K562 (cell line): ENCODE measurements at places on chromosomes 11 and 22.

GRCh38 chr11:70192666-70193410 is 10.3 kb upstream of the FADD start:
- peaks cover 3% of the 10 kb centered on the region; the same call in 1 of the 3 replicates for H3K27me3 ChIP-seq
- no peak overlapping the region for H3K27ac ChIP-seq
- H3K4me3 ChIP-seq, result no peak overlapping the region
- DNase-seq, result no peak

DNA sequence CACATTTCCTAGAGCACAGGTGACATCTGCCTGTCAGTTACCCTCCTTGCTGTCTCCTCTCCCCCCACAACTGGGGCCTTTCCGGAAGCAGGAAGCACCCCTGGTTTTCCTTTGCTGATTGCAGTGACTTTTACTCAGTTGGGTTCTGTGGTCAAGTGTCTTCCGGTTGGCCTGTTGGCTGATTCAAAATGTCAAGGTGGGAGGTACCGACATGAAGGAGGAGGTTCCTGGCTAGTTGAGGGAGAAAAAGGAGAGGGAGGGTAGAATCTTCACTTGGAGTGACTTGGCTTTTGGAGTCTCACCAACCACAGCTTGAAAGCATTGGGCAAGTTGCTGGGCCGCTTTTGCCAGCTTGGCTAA is 9.3 kb upstream of the ADAMTS15 start:
- no peak overlapping the region for H3K27ac ChIP-seq
- H3K4me3 ChIP-seq, result no peak overlapping the region
- no peaks in the 10 kb centered on the region for H3K36me3 ChIP-seq
- H3K27me3 ChIP-seq, result peaks cover 3% of the 10 kb centered on the region; the same call in 1 of the 3 replicates

- H3K4me3 ChIP-seq, result no peak overlapping the region
- no peaks in the 10 kb centered on the region for H3K4me1 ChIP-seq
- no peak for DNase-seq
- H3K27ac ChIP-seq, result no peak overlapping the region
- H3K27me3 ChIP-seq, result peaks cover 61% of the 10 kb centered on the region
- H3K36me3 ChIP-seq, result no peaks in the 10 kb centered on the region
Measured at GRCh38 chr11:61052182-61052972, 49.9 kb upstream of the CD5 start.

DNA sequence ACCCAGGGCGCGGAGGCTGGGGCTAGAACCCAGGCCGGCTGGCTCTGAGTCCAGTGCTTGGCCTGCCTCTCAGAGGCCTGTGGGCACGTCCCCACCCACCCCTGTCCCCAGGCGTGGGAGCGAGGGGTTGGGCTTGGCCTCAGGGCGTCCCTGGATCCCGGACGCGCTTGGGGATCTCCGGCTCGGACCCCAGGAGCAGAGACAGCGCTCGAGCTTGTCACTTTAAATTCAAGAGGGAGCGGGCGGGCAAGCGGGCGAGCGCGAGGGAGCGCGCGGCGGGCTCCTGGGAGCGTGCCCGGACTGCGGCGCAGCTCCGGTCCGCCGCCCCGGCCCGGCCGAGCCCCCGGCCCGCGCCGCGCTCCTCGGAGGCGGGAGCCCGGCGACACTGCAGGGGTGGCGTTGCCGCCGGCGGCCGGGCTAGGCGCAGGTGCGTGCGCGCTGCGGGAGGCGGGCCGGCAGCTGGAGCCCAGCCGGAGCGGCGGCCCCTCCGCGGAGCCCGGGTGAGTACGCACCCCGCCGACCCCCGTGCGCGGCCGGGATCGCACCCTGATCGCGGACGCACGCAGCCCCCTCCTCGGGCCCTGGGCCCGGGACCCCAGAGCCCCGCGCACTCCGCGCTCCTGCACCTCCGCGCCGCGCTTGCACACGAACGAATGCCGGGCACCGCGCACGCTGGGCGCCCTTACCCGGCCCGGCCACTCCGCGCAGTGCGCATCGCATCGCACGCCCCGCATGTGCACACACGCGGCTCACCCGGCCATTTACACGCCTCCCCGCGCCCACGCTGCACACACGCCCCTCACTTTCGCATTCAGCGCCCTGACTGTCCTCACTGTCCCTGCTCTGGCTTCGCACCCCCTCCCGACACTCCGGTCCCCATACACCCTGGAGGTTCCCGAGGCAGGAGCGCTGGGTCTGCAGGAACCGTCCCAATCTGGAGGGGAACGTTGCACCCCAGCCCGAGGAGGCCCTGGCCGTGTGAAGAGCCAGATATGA is at the start of gene SYT12:
Gene SYT12, plus strand, starts transcription at position 174 of the 996 bp plus-strand sequence. CDS start 7,011 bp downstream, outside the sequence.
- no peaks in the 10 kb centered on the region for H3K36me3 ChIP-seq
- no peaks in the 10 kb centered on the region for H3K4me1 ChIP-seq
- no peak for DNase-seq
- H3K27ac ChIP-seq, result no peak within 1 kb of the TSS
- peaks cover 6% of the 10 kb centered on the region; the same call in 2 of the 3 replicates for H3K27me3 ChIP-seq

GRCh38 chr22:30201945-30202344 is 44.6 kb downstream of the LIF start:
- no peak overlapping the region for H3K27ac ChIP-seq
- no peak for DNase-seq
- H3K4me3 ChIP-seq, result no peak overlapping the region
- H3K4me1 ChIP-seq, result peaks cover 5% of the 10 kb centered on the region; the same call in 2 of the 3 replicates
- no peaks in the 10 kb centered on the region for H3K36me3 ChIP-seq

DNA sequence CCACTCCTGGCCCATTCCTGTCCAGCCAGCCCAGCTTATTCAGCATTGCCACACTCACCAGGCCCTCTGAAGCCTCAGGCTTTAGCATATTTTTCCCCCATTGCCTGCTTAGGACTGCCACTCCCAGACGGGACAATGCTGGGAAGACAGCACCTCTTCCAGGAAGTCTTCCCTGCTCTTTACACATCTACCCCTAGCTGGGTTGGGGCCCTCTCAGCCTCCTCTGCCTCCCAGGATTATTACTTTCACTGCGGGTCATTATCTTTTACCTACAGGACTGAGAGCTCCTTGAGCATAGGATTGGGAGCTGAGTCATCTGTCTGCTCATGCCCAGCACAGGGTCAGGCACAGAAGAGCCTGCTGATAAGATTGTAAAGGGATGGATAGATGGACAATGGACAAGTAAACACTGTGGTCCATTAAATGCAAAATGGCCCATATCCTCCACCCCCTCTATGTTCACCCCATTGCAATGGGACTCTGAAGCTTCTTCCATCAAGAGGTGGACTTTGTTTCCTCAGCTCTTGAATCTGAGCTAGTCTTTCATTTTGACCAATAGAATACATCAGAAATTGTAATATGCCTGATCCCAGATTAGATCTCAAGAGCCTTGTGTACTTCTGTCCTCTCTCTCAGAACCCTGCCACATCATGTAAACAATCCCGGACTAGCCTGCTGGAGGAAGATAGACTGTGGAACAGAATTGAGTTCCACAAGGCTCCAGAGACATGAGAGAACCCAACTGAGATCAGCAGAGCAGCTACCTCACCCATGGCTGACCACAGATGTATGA is 32.0 kb upstream of the LRRC32 start:
- H3K4me1 ChIP-seq, result peaks cover 68% of the 10 kb centered on the region
- H3K27ac ChIP-seq, result peak overlapping the region; percentile 90
- no peaks in the 10 kb centered on the region for H3K36me3 ChIP-seq
- no peak overlapping the region for H3K4me3 ChIP-seq
- H3K27me3 ChIP-seq, result no peaks in the 10 kb centered on the region

DNA sequence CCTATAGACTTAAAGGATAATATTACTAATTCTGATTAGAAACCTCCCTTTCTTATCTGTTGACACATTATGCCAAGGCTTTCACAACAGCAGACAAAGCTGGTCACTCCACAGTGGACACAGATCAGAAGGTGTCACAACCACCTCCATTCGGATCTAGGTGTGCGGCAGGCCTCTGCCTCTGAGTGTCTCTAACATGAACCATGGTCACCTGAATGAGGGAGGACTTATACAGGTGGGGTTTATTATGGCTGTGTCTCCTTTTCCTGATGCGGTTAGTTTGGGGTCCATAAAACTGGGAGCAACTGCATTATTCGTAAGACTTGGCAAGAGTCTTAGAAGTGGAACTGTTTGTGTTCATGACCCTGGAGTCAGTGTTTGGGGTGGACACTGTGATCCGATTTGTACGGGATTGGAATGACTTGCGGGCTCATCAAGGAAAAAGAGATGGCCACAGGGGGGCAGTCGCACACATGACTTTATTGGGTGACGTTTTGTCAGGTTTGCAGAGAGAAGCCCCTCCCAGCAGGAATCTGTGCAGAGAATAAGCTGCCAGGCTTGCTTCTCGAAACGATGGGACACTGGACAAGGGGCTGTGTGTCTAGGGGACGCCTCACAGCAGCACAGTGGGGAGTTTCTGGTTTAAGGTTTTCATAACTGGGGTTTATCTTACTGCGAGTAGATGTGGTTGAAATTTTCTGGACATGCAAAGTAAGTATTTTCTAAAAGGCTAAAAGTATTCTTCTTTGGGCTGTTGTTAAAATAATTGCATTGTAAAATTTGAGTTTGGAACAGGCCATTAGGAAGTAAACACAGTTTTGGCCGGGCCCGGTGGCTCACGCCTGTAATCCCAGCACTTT is 90.6 kb downstream of the GAB4 start:
- H3K4me3 ChIP-seq, result no peak overlapping the region
- no peaks in the 10 kb centered on the region for H3K36me3 ChIP-seq
- H3K27me3 ChIP-seq, result no peaks in the 10 kb centered on the region
- H3K4me1 ChIP-seq, result no peaks in the 10 kb centered on the region
- DNase-seq, result peak; percentile 77
- no peak overlapping the region for H3K27ac ChIP-seq

- peak overlapping the region; percentile 88 for H3K27ac ChIP-seq
- H3K36me3 ChIP-seq, result peaks cover 29% of the 10 kb centered on the region; the same call in 2 of the 3 replicates
- no peaks in the 10 kb centered on the region for H3K27me3 ChIP-seq
Measured at GRCh38 chr11:45918331-45918941, 759 bp upstream of the PEX16 start.

DNA sequence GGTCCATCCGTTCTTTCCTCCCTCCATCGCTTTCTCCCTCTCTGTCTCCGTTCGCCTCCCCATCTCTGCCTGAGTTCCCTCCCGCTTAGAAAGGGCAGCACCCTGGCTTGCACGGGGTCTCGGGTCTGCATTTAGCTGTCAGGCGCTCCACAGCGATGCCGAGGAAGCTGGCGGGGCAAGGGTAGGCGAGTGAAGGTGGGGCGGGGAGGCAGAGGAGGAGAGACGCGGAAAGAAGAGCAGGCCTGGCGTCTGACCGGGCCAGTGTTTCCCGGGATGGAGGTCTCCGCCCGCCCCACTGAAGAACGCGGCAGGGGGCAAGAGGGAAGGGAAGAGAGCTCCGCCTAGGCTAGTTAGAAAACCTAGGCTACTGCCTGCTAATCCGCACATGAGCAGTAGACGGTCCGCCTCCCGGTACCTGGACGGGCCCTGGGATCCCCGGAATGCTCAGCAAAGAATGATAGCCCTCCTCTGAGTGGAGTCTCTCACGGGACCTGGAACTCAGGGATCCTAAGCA is 3922.5 kb upstream of the OR11H1 start:
- no peak overlapping the region for H3K4me3 ChIP-seq
- H3K4me1 ChIP-seq, result no peaks in the 10 kb centered on the region
- H3K27ac ChIP-seq, result no peak overlapping the region

GRCh38 chr22:38068641-38069371 is 11.6 kb downstream of the PICK1 start:
- no peaks in the 10 kb centered on the region for H3K4me1 ChIP-seq
- H3K4me3 ChIP-seq, result no peak overlapping the region
- no peak for DNase-seq
- H3K27ac ChIP-seq, result no peak overlapping the region
- no peaks in the 10 kb centered on the region for H3K27me3 ChIP-seq

DNA sequence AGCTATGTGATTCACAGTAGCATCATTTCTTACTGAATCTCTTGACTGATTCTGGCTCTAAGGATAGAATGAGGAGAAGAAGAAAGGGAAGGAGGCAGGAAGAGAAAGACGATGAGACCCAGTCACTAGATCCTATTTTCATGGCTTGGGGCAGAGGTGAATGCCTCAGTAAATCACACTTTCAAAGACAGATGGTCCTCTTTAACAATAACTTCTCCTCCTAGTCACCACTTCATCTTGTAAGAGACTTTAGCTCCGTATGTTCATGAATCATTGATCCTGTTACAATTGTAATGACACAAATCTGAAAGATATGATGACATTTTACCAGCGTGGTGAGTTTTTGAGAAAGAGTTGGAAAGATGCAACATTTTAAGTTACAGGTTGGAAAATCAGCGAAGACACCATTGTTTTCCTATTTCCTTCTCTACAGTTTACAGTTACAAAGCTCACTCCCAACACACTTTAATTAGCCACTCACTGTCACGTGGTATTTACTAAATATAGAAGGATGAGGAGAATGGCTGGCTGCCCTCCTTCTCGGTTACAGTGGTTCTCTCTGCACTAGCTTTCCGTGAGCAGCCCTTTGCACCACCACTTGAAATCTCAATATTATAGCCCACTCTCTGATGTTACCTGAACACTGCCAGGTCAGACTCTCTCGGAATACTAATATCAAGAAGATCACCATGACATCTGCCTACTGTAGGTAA is 205.8 kb downstream of the CADM1 start:
- no peak overlapping the region for H3K4me3 ChIP-seq
- no peak overlapping the region for H3K27ac ChIP-seq
- no peak for DNase-seq
- no peaks in the 10 kb centered on the region for H3K36me3 ChIP-seq
- H3K27me3 ChIP-seq, result no peaks in the 10 kb centered on the region
- no peaks in the 10 kb centered on the region for H3K4me1 ChIP-seq

DNA sequence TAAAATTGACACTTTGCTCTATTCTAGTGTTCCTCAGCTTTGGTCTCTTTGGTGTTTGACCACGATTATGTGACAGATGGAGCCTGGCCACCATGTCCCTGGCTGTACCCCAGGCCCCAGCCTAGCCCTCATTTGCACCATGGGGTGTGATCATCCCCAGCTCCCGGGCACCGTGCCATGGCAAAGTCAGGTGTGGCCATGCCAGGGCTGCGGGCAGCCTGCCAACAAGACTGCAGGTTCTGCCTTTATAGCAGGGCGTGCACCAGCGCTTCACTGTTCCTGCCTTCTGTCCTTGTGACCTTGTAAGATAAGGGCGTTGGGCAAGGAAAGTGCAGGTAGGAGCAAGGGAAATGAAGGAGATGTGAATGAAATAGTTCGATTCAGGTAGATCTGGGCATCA is 22.4 kb upstream of the APOBEC3A start:
- no peak overlapping the region for H3K27ac ChIP-seq
- H3K36me3 ChIP-seq, result no peaks in the 10 kb centered on the region
- DNase-seq, result no peak
- peaks cover 34% of the 10 kb centered on the region for H3K27me3 ChIP-seq

DNA sequence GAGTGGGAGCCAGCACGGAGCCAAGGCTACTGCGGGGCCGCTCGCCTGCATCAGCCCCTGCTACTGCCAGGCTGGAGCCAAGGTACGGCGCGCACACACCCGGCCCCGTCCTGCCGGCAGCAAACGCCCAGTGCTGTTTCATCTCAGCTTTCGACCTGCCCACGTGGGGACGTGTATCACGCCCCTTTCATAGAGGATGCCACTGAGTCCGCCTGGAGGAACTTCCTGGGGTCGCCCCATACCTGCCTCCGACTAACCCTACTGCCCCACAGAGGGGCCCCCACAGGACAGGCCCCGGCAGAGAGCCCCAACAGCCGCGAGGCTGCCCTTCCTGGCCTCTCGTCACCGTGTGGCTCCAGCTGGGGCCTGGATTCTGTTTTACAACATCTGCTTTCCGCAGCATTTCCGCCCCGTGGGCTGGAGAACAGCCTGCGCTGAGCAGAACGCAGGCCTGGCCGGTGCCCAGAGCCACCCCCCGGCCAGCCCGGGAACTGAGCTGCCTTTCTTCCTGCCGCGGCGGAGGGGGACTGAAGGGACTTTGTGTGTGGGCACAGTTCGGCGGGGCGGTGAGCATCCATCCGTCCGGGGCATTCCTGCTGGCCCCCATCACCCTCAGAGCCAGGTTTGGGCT is 22.9 kb upstream of the ARHGAP8 start:
- peaks cover 17% of the 10 kb centered on the region for H3K4me1 ChIP-seq
- DNase-seq, result no peak
- H3K36me3 ChIP-seq, result peaks cover 6% of the 10 kb centered on the region; the same call in 2 of the 3 replicates
- no peak overlapping the region for H3K4me3 ChIP-seq
- no peaks in the 10 kb centered on the region for H3K27me3 ChIP-seq
- no peak overlapping the region for H3K27ac ChIP-seq
